ENCODE measurements at places on chromosomes 4 and X. TPM values are rescaled to one million over a fixed set of nuclear protein-coding genes. Genes with fewer than 3 reads are reported as not detected.

GRCh38 chr4:45147866-45148265, 421.5 kb upstream of the GNPDA2 start:
- DNase-seq: no peak

DNA sequence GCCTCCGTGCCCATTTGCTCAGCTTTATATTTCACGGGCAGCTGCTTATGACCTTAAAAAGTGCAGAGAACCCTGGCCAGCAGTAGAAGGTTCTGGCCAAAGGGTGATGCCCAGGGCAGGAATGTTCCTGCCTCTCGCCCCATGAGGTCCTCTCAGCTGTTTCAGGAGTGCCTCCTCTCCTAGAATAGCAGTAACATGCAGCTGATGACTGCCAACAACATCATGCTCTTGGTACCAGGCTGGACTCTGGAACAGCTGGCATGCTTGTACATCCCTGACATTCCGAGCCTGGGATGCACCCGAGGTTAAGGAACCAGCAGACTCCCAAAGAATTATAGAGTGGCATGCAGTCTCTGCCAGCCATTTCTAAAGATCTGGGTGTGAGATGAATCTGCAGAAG, 11.7 kb upstream of the TENM3 start:
- no peak for DNase-seq

DNA sequence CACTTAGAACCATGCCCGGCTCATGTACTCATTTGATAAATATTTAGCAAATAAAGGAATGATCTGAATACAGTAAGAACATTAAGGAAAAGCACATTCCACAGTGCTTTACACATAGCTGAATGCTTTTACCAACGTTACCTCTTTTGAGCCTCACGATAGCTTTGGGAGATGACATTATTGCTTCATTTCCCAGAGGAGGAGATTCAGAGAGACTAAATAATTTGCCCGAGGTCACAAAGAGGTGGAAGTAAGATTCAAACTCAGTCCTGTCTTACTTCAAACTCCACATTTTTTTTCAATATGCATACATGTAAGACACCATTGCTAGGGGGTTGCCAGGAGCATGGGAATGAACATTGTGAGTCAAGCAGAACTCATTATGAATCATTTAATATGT, 538.5 kb downstream of the BCOR start:
- no peak for DNase-seq

DNA sequence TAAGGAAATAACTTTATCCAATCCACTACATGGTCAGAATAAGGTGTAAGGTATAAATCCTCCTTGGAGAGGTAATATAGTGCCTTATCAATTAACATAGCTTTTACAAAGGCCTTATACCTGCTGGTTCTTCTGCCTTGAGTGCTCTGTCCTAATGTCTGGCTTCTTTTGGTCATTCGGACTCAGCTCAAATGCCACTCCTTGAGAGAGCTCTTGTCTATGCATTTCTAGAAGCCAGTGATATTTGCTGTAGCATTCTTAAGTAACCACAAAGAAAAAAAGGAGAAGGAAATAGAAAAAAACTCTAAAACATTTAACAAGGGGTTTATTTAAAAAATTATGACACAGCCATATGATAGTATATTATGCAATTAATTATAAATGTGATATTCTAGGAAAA, 444.8 kb upstream of the SLIT2 start:
- no peak for DNase-seq

DNA sequence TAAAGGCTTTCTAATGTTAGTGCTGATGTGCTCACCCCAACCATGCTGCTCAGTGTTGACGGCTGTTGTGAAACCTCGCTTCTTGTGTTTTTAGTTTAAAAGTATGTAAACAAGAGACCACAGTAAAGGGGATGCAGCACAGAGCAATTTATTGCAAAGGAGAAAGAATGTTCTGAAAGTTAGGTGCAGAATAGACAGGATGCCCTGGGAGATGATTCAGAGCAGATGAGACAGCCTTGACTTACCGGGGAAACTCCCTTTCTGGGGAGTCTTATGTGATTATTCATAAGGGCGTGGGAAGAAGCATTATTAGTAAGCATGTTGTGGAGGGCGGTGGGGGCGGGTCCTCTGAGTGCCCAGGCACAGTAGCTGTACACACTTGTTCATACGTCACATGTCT, 47.7 kb downstream of the EVC start:
- DNase-seq: peak; percentile 90

GRCh38 chr4:10175626-10176025, 59.0 kb upstream of the WDR1 start:
- no peak for DNase-seq

GRCh38 chr4:152385551-152385950, 150.3 kb downstream of the FBXW7 start:
- DNase-seq: peak; percentile 44

GRCh38 chrX:153649178-153649914, 2.3 kb downstream of the DUSP9 start:
- DNase-seq: peak; percentile 8

GRCh38 chrX:70444326-70444945, at the start of gene DLG3:
TSS of gene DLG3 (plus strand) at chrX:70444835. CDS start at chrX:70445202, 367 bp downstream.
- DNase-seq: peak; percentile 50

- no peak for DNase-seq
These were observed 78.8 kb downstream of the SEL1L3 start for GRCh38 chr4:25783943-25784342.

GRCh38 chrX:41667631-41668030, 21.1 kb upstream of the GPR34 start:
- no peak for DNase-seq

DNA sequence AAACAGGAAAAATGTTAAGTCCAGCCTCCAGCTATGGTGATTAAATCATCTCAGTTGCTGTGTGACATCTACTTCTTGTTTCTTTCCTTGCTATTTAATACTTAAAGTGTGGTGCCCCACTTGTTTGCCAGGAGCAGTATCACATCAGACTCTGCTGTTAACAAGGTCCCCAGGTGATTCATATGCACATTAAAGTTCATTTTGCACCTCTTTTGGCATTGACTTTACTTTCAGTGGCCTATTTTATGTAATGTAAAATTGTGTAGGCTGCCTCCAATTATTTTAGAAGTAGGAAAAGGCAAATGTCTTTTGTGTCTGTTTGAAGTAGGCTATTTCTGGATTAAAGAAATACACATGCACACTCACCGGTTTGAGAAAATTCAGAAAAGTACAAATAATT, 47.5 kb downstream of the CPE start:
- peak; percentile 7 for DNase-seq

DNA sequence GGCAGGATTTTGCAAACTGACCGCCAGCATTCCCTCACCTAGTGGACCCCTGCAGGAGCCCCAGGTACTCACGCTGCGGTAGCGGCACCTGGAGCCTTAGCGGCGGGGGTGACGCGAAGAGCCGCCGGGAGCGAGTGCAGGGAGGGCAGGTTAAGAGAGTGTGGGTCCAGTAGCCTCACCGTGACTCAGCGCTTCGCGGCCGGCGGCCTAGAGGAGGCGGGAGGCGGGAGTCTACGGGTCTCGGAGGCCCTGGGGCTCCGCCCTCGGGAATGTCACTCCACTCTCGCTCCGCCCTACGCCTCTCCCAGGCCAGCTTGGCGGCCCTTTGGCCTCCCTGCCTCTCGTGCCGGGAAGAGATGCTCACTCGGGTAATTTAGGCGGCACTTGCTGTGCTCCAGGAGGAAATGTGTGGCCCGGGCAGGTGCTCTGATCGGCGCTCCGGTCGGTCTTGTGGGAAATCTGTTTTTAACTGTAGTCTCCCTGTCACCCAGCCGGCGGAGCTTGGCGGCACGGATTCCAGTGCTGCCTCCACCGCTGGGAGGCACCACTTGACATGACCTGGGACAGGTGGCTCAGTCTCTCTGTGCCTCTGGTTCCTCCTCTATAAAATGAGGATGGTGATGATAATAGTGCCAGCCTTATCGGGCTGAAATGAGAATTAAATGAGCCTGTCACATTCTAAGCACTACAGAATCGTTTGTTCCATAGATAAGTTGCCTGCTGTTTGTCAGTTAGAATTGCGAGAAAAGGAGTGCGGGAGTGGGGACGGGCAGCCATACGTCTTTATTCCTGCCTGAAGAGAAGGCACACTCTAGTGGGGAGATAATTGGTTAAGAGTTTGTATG, at the start of gene PIR:
Gene PIR (minus strand): TSS at position 216 of the 845 bp plus-strand sequence. CDS start 2,076 bp downstream, outside the sequence.
- peak; percentile 78 for DNase-seq

GRCh38 chr4:186765138-186765537, 41.5 kb upstream of the FAT1 start:
- DNase-seq: peak; percentile 28

DNA sequence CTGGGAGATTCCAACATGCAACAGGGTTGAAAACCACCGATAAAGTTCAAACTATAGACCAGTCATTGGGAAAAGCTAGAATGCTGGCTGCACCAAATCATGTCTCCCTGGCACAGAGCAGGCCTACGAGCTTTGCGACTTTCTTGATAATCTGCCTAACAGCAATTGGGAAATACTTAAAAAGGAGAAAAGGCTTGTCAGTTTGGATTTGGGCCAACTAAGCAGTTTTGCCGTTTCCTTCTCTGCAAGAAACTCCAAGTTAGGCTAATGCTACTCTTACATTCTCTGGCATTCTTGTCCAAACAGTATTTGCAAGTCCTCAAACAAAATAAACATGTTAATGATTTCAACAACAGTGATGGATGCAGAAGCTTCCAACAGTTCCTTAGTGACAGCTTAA, 87.9 kb downstream of the PDK3 start:
- DNase-seq: peak; percentile 32

- no peak for DNase-seq
These were observed 70.9 kb downstream of the NDST4 start for GRCh38 chr4:115042496-115042895.

DNA sequence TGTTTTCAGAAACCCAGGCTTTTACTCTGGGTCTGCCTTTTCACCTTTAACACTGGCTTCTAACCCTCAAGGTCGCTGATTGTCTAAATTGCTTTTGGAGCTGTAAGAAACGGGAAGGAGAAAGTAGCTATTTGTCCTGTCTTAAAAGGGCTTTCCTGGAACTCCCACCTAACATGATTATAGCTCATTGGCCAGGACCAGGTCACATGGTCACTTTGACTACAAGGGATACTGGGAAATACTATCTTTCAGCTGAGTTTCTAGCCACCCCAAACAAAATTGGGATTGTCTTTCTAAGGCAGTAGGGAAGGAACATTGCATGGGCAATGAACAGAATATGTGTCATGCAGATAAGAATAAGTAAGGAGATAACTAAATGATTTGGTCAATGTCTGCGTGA, 106.7 kb upstream of the ARHGAP24 start:
- DNase-seq: no peak

The GPC3 gene
- 16.4 TPM for total RNA-seq

The PNMA6E gene
- not detected for total RNA-seq

The MAGIX gene
- 2.9 TPM for total RNA-seq

The ATP1B4 gene
- not detected for total RNA-seq

The AMTN gene
- not detected for total RNA-seq

The ANXA10 gene
- 7.0 TPM for total RNA-seq

The HOPX gene
- total RNA-seq: 0.36 TPM

The SATL1 gene
- not detected for total RNA-seq

The SRD5A3 gene
- total RNA-seq: 22.2 TPM

The XAGE1A gene
- total RNA-seq: not detected
